ENCODE measurements at places on chromosomes 5 and 9.

DNA sequence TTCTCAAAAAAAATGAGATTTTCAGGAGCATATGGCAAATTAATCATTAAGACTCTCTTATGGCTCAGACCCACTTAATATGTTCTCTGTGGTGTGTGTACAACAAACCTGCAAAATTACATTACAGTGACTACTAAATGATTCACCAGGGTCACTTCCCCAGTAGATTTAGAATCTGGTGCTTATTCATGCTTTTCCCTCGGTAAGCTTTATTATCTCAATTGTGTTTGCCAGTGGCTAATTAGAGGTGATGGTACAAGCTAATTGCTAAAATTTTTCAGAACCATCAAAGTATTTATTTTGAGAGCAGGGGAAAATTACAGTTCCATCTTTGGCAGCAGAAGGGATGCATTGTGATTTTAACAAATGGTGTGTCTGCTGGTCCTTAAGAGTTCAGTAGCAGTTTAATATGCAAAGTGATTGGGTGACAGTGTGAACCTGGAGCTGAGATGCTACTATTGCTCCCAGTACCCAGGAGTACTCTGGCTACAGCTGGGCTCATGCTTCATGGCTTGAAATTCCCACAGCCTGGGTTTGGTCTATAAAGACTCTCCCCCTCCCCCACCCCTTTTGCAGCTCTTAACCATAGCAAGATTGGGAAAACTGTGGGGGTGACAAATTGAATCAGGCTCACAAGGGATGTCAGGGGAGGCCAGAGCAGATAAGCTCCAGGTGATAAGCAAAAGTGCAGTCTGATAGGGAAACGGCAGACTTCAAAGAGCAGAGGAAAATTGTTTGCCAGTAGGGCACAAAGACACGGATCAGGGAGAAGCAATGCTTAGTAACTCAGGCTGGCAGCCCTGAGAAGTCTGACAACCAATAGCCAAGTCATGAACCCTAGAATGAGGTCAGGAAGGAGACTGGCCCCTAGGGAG, 92.8 kb upstream of the RAD23B start:
- DNase-seq, result no peak

DNA sequence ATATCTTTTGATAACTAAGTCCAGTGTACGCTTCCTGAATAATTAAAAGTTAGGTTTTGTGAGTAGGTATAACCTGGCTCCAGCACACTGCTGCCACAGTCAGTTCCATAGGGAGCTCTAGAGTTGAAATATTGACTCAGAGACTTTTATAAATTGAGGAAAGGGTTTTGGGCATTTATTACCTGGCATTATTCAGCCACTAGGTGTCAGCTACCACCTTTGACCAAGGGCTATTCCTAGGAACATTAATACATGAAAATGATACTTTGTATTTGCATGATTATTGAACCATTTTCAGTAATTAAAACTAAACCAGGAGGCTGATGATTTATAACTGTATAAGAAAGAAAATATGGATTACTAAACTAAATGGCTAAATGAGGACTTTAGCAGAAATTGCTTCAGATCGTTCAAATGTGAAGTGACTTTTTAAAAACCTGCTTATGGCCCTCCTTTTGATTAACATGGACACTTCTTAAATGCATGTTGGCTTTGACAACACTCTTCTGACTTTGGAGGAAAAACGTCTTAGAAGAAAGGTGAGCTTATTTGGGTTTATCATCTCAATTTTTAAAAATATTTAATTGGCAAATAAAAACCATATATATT, 83.0 kb downstream of the SMC2 start:
- no peak for DNase-seq

GRCh38 chr5:170225326-170226128, 7.3 kb upstream of the C5orf58 start:
- peak; percentile 58 for DNase-seq

DNA sequence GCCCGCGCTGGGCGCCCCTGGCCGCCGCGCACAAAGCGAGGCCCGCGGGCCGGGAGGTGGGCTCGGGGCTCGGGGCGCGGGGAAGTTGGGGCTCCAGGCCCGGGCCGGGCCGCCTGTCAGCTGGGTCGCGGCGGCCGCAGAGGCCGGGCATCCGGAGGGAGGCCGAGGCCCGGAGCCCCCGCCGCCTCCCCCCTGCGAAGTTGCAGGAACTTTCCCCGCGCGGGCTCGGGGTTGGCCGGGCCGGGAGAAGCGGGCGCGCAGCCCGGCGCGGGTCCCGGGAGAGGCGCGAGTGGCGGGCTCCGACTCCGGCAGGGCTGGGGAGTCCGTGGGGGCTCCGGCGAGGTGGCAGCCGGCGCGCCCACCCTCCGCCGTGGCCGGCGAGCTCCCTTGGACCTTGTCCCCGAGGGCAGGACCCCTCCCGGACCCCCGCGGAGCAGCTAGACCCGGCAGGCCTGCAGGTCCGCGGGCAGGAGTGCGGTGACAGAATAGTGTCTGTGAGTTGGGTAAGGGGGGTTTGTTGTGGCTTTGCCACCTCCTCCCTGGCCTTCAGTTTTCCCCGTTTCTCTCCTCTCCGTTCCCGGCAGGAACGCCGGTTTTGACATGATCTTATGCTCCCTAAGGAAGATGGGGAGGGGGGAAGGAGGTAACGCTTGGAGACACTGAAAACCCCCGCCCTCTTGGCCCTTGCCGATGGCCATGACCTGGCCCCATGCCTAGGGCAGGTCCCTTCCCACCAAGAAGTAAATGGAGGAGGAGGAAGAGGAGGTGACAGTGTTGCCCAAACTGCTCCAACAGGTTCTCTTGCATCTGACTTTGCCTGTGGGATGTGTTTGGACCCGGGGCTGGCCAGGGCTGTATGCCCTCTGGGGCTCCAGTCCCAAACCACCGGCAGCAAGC, 942 bp downstream of the PHF2 start:
- DNase-seq, result no peak

- DNase-seq, result no peak
Observed at GRCh38 chr5:153881687-153882086, 157.0 kb downstream of the FAM114A2 start.

DNA sequence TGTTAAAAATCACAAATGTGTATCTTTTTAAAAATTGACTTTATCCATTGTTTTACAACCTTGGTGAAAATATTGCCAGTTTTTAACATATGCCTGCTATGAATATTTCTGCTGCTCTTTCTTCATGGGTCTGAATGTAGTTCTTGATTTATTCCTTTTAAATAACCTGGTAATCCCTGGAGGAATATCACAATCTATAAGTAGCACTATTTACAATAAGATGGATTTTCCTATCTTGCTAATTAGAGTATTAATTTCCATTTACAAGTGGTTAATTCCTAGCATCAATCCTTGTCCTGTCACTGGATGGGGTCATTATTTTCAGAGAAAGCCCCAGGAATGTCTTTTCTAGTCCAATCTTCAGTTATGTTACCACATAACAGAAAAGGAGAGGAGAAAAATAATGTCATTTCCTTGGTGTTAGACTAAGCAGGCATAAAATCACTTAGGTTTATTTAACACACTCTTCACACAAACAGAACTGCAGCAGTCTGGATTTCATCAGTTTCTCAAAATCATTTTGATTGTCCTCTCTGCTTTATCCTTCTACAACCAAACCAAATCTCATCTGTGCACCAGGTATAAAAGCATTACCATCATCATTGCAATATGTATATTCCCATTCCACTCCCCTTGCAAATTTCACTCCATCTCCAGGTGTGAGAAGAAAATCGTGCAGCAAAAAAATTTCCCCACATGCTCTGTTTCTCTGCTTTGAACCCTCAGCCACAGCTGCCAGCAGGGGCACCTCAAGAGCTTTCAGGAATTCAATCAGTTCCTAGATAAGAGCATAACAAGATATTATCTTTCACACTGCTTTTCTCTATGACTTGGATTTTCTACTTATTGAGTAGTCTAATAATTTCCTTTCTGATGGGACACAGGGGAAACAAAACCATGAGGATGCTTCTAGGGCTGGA, 204.1 kb downstream of the SEC61B start:
- no peak for DNase-seq

DNA sequence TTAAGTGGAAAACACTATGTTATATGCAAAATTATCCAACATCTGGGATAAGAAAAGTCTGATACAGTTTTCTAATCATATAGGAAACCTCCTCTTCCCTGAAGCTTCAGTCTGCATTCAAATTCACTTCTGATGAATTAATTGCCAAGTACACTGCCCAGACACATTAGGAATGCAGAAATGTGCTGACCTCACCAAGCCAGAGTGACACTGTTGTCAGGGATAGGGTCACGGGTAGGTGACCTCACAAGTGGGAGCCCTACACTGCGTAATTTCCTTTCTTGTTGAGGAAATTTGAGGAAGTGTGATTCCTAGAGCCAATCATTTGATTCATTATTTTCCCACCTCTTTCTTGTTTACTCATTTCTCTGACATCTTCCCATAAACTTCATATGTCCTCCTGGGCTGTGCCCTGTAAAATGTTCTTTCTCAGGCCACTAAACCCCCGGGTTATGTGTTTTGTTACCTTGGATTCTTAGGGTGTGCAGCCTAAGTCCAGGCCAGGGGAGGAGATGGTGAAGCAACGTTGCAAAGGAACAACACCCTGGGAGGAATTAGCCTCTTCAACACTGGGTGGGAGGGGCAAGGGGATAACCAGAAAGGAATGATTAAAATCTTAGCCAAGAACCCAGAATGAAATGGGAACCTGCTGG, 411.9 kb downstream of the MTRR start:
- DNase-seq, result no peak

GRCh38 chr9:106467865-106468164, 395.2 kb upstream of the ZNF462 start:
- DNase-seq, result no peak

DNA sequence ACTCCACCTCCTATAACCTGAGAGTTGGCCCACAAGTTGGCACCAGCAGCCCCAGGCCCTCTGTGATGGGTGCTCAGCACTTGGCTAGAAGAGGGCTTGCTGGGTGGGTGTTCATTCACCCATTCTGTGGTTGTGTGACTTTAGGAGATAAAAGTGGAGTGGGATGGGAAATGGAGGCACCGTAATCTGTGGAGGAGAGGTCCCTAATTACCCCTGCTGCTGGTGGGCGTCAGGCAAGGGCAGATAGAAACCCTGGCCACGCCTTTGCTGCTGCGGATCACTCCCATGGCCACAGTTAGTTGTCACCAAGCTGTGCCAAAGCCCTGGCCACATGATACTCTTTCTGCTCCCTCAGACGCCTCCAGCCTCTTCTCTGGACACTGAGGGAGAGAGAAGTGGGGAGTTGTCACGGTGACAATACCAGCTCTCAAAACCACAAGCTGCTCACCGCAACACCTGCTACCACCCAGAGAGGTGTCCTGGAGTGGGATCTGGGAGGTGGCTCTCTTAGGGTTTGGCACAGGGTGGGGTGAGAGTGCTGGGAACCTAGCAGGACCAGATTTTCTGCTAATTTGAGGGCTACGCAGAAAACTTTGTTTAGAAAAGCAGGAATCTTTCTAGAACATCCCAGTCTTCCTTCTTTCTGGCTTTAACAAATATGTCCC, 12.0 kb upstream of the NEUROG1 start:
- DNase-seq, result no peak

DNA sequence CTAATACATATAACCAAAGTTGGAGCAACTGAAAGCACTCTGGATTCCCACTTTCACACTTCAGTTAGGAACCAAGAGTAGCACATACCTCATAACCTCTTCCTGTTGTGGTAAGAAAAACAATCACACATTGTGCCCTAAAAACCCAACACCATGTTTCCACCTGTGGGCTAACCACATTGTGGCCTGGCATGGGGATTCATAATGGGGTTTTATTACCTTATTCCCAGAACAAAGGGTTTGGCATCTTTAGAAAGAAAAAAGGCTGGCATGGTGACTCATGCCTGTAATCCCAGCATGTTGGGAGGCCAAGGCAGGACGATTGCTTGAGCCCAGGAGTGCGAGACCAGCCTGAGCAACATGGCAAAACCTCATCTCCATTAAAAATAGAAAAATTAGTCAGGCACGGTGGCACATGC, 60.6 kb downstream of the HSD17B3 start:
- DNase-seq, result no peak

GRCh38 chr9:112006361-112007020, 109.9 kb downstream of the UGCG start:
- DNase-seq, result no peak

Data from stimulated activated CD4-positive, alpha-beta T cell treated with anti-CD3 and anti-CD28 coated beads, Interleukin-1b, Interleukin-23, amount 100 ng/mL, for 1 hour (primary cell).